ENCODE measurements at places on chromosomes 2 and 18. TPM values are rescaled to one million over a fixed set of nuclear protein-coding genes. Genes with fewer than 3 reads are reported as not detected.

CDKL4 gene
- total RNA-seq, result 0.99 TPM

CD8A gene
- 0.81 TPM for total RNA-seq

SNORC gene
- total RNA-seq, result 0.57 TPM

SKA1 gene
- not detected for total RNA-seq

PLCD4 gene
- 20.3 TPM for total RNA-seq

SKOR2 gene
- not detected for total RNA-seq

XIRP2 gene
- 2,071 TPM for total RNA-seq

- DNase-seq, result no peak
Observed at GRCh38 chr18:25518716-25519053, 166.7 kb upstream of the ZNF521 start.

GRCh38 chr18:42176599-42176998, 221.6 kb downstream of the PIK3C3 start:
- DNase-seq, result no peak

DNA sequence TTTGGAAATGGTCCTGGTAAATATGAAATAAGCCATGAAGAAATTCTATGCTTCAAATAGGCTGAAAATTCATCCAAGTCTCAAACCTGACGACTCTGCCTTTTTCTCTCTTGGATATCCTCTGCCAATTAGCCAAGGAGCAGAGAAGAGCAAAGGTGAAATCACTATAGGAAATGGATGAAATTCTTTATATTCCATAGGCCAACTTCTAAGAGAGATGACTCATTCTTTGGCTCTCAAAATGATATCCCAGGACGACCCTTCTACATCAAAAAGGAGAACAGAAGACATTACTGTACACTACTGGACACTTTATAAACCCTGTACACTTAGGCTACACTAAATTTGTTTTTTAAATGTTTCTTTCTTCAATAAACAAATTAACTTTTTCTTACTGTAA, 22.7 kb downstream of the PDE1A start:
- DNase-seq, result no peak

GRCh38 chr2:62197011-62197924, 1.4 kb downstream of the B3GNT2 start:
- DNase-seq, result peak; percentile 66

GRCh38 chr2:26576565-26577441, 64.4 kb downstream of the CIB4 start:
- no peak for DNase-seq

DNA sequence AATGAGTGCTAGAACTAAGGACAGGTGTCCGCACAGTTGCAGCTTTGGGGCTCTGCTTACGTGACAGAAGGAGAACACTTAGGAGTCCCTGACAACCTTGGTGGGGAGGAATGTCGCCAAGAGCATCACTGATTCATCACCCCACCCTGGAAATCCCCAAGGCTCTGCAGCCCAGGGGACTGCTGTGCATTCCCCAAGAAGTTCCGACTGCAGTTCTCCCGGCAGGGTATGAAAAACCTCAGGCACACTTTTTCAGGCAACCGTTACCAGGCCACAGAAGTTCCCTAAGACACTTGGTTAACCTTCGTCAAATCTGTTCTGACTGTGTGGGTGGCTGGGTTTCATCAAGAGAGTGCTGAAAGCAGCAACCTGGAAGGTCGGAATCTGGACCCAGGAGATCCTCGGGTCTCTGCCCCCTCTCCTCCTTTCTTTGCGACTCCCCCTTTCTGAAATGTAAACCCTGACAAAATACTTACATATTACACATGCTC, 192.1 kb upstream of the CXCR4 start:
- no peak for DNase-seq

GRCh38 chr18:35024965-35025364, 16.2 kb upstream of the MAPRE2 start:
- peak; percentile 65 for DNase-seq

- DNase-seq, result no peak
Observed at GRCh38 chr2:88596141-88596830, 31.0 kb downstream of the EIF2AK3 start.

GRCh38 chr2:196925768-196926561, 542 bp downstream of the PGAP1 start:
- DNase-seq, result peak; percentile 52

- no peak for DNase-seq
Observed at GRCh38 chr2:193845604-193846003, 1650.9 kb upstream of the TMEFF2 start.

- no peak for DNase-seq
Observed at GRCh38 chr18:46034230-46034629, 37.8 kb downstream of the PSTPIP2 start.

DNA sequence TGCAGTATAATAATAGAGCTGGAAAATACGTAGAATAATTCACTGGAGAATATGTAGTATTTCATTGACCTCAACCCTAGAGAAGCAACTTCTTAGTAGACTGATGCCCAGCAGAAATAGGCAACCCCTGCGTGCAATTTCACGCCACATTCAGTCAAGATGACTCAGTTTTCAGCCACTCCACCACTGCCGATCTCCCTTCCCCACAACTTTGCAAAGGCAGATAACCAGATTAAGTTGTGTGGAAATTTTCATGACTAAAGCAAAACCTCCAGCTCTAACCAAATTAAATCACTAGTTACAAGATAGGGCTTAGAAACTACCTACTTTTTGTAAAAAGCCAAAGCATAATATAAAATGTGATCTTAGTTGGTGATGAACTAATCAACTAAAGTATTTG, 63.3 kb upstream of the STK17B start:
- no peak for DNase-seq

DNA sequence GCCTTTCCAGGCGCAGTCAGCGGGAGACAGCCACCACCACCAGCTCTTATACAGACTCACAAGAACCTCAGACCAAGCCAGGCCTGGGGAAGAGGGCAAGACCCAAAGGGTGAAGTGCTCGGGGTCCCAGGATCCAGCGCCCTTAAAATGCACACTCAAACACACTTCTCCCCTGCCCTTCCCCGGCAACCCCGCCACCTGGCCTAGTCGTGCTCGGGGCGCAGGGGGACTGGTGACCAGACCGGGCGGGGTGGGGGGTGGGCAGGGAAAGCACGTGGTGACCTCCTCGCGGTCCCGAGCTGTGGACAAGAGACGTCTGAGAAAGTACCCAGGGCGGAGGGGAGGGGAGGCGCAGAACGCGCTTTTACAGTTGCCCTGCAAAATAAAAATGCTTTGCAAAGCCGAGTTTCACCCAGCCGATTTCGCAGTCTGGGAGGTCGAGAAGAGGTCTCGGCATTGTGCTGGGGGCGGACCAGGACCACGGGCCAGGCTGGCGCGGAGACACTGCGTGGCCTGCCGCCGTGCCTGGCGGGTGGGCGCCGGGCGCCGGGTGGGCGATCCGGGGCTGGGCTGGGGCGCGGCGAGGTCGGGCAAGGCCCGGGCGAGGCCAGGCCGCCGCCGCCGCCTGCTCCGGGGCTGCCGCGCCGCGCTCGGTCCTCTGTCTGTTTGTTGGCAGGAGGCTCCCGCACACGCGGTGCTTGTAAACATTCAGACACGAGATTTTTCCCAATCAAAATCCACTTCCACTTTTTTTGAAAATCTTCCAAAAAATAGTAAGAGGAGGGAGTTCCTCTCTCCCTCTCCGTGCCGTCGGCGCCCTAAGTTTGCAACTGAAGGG, 2.0 kb downstream of the BCL11A start:
- DNase-seq, result no peak

DNA sequence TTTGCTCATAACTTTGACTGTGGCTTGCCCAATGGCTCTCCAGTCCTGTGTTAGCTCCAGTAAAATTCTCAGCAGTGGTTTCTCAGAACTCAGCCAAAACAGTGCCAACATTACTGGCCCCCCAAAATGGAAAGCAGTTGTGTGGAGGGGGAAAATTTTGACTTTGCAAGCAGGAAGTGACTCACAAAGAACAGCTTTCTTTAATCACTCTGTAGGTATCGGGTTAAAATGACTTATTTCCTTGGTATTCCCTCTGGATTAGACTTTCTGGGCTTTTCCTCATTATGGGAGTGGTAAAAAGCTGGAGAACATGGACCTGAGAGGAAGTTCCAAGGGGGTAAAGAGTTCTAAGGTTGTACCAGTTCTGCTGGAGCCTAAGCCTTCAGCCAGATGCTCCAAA, 175.7 kb upstream of the RND3 start:
- DNase-seq, result no peak

DNA sequence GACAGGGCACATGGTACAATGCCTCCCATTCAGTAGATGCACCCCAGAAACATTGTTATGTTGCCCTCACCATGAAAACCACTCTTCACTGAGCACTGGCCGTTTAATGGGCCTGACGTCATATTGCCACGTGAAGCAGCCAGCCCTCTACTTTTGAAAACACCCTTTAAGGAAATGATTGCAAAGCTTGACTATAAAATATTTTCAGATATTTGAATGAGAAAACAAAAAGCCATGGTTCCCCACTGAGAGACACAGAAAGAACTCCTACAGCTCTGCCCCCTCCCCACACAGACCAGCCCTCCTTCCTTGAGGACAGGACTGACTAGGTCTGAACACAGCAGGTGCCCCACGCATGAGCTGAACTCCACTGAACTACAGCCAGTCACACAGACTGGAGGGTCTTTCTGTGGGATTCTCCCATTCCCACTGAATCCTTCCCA, 349.1 kb downstream of the ANAPC1 start:
- DNase-seq, result no peak

GRCh38 chr2:132782176-132782783, 112.3 kb upstream of the LYPD1 start:
- DNase-seq, result no peak

DNA sequence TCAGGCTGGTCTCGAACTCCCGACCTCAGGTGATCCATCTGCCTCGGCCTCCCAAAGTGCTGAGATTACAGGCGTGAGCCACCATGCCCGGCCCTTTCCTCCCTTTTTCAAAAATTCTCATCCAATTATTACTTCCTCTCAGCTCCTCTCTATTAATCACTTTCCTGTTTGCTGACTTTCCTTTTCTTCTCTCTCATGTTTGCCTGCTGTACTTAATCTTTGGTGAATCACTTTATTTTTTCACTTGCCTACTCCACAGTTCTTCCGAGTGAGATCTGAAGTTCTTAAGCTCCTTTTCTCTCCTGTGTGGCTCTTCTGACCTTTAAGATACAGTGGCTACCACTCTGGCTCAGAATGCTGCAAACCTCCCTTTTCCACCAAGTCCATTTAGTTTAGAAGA, 126.3 kb upstream of the SERTAD2 start:
- no peak for DNase-seq

DNA sequence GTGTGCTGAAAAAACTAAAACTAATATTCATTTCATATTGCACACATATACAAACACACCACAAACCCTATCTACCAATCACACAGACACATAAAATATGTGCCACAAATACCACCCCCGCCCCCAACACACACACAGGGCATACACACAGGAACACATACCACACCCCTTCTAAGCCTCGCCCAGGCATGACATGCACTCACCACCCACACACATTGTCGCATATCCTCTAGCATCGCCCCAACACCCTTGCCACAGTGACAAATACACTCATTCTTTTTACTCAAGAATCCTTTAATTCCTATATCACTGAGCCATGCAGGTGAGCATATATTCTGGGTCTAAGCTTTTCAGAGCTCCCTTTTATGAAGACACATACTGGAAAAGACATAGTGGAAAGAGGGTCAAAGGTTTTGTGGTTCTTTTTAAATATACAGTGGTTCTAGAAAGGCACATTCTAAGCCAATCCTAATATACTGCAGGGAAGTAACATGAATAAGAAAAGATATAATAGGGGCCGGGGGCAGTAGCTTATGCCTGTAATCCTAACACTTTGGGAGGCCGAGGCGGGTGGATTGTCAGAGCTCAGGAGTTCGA, 24.5 kb upstream of the LCLAT1 start:
- no peak for DNase-seq

DNA sequence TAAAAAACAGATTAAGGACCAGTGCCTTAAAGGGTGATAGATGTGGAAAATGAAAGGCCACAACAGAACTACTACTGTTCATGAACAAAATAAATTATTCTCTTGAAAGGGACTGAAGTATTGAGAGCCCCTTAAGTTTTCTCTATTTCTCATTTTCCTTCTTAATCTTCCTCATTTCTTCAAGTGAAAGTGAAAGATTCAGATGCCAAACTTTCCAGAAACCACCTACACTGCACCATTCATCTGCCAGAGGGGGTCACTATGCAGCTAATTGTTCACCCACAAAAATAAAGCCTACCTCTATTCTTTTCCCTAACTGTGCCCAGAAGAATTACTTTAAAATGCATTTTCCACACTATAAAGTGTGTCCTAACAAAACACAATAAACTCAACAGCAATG, 140.1 kb downstream of the NR4A2 start:
- DNase-seq, result no peak

DNA sequence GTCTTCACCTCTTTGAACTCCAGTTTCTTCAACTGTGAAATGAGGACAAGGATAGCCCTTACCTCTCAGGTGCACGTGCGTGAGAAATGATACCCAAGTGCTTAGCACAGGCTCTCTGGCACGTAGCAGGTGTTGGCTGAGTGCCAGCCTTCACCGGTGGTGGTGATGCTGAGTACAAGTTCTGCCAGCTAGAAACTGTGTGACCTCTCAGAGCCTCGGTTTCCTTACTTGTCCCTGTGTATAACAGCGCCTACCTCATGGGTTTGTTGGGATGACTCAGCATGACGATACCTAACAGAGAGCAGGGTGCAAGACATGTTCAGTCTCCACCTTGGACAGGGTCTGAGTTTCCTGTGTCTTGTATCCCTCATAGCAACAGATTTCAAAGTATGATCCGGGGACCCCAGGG, 205.1 kb downstream of the TNS1 start:
- DNase-seq, result peak; percentile 61

DNA sequence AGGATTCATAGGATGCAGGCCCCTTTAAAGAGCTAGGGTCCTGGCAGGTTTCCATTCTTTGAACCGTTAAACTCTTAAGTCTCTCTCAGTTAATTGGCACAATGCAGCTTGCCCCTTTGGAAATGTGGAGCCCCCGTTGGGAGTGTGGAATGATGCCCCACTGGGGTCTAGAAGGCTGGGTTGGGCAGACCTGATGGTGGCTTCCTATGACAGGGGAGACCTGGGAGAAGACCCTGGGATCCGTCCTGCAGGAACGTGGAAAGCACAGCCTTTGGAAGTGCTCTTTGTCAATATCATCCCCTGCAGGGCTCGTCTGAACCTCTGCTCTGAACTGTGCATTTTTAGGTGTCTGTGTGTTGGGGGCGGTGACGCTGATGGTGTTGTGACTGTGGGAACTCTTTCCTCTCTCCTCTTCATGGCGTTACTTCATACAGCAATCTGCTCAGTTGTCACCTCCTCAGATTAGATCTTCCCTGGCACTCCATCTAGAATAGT, 190.6 kb downstream of the MYCN start:
- no peak for DNase-seq

- no peak for DNase-seq
Observed at GRCh38 chr18:2894131-2894840, 47.5 kb downstream of the EMILIN2 start.

All from psoas muscle (tissue), 8 donors.